AG10803 (cell line): ENCODE measurements at places on chromosomes 5 and 9.

GRCh38 chr5:44384816-44385215 is 4.4 kb downstream of the FGF10 start:
- no peak for DNase-seq

DNA sequence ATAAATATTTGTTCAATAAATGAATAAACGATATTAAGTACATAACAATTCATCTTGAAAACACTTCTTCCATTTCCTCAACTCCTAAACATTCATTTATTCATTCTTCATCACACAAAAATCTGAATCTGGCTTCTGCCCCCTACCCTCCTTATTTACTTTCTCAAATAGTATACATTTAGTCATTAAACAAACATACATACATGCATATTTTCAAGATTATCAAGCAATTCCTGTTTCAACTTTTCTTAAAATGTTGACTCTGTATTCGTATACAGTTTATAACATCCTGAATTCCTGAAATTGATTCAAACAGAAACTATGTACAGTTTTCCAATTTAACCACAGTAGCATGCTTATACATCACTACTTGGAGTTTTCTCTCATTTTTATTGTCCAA is 129.0 kb downstream of the MUSK start:
- DNase-seq, result peak; percentile 48

GRCh38 chr9:96581786-96582185 is 37.9 kb downstream of the CDC14B start:
- DNase-seq, result no peak

DNA sequence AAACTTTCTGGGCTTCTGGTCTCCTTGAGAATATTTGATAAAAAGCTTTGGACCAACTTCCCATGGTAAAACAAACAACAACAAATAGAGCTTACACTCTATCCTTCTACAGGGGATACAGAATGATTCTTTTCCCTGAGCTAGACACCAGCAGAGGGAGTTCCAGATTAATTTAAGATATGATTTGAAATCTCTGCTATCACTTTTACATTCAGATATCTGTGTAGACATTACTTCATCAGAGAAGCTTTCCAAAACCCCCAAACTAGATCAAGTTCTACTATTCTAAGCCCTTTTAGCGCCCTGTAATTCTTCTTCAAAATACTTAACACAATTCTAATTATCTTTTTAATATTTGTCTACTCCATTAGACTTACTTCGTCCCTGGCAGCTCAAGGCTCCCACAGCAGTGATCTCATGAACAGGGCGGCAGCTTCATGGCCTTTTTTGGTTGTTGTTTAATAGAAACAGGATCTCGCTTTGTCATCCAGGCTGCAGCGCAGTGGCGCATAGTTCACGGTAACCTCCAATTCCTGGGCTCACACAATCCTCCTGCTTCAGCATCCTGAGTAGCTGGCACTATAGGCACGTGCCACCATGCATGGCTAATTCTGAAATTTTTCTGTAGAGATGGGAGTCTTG is 955 bp upstream of the GALNT12 start:
- DNase-seq, result peak; percentile 9

- DNase-seq, result peak; percentile 31
Observed at GRCh38 chr5:122014236-122014935, 52.6 kb downstream of the SRFBP1 start.

DNA sequence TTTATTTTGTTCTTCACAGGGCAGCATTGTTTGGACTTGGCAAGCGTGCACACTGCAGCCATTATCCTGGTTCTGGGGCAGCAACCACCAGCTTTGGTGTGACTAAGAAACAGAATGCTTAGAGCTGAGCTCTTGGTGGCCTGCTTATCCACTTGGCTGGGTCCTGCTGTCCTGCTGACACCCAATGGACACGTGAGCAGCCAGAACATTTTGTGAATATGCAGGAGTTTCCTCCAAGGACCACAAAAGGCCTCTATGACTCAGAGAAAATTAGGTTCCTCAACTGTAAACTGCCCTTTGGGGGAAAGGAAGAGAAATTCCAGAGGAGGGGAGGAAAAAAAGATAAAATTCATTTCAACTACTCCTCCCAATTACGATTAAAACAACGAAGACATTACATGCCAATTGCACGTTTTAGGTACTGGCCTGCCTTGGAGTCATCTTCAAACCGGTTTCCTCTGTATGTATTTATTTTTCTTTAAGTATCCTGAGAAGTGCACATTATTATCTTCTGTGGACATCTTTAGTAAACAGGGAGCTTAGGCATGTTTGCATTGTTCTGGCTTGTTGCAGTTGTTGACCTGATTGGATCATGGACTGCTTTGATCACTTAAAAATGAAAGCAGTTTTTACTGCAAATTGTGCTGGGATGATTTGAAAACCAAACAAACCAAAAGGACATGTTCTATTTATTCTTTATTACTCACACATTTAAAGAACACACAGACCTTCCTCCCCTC is 82.3 kb upstream of the TLE4 start:
- peak; percentile 36 for DNase-seq

- DNase-seq, result no peak
Observed at GRCh38 chr5:88401686-88402085, 133.0 kb upstream of the TMEM161B start.

GRCh38 chr5:66807743-66808142 is 211.6 kb downstream of the MAST4 start:
- peak; percentile 50 for DNase-seq

GRCh38 chr5:143456952-143457547 is 53.6 kb upstream of the NR3C1 start:
- peak; percentile 49 for DNase-seq

- peak; percentile 62 for DNase-seq
Observed at GRCh38 chr9:109894921-109895758, 115.1 kb downstream of the PALM2AKAP2 start.

- DNase-seq, result no peak
Observed at GRCh38 chr5:150022681-150023080, 22.1 kb downstream of the HMGXB3 start.

GRCh38 chr9:99828417-99829176 is 6.9 kb downstream of the NR4A3 start:
- no peak for DNase-seq

GRCh38 chr5:33629999-33630398 is 189.2 kb downstream of the TARS1 start:
- DNase-seq, result no peak

DNA sequence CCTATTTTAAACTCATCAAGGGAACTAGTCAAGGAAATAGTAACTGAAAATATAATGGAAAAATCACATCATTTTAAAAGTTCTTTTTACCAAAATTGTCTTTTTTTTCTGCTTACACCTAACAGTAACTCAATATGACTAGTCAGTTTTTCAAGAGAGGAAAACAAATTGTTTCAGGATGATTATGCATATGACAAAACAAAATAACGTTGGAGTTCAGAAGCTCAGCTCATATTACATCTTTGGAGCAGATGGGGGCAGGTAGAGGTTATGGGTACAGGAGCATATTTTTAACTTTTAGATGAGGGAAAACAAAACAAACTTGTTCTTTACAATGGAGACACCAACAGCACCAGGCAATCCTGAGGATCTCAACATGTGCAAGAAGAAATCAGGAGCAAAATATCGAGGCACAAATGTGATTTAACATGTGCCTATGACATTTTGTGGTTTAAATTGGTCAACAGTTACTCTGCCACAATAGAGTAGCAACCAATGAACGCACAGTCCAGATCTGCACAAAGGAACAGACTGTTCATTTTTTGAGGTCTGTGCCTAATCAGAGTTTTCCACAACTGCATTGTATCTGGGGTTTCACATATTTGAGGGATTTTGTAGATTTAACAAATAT is 659.0 kb downstream of the ANXA1 start:
- DNase-seq, result no peak

GRCh38 chr9:127496974-127497373 is 45.7 kb downstream of the LRSAM1 start:
- no peak for DNase-seq

DNA sequence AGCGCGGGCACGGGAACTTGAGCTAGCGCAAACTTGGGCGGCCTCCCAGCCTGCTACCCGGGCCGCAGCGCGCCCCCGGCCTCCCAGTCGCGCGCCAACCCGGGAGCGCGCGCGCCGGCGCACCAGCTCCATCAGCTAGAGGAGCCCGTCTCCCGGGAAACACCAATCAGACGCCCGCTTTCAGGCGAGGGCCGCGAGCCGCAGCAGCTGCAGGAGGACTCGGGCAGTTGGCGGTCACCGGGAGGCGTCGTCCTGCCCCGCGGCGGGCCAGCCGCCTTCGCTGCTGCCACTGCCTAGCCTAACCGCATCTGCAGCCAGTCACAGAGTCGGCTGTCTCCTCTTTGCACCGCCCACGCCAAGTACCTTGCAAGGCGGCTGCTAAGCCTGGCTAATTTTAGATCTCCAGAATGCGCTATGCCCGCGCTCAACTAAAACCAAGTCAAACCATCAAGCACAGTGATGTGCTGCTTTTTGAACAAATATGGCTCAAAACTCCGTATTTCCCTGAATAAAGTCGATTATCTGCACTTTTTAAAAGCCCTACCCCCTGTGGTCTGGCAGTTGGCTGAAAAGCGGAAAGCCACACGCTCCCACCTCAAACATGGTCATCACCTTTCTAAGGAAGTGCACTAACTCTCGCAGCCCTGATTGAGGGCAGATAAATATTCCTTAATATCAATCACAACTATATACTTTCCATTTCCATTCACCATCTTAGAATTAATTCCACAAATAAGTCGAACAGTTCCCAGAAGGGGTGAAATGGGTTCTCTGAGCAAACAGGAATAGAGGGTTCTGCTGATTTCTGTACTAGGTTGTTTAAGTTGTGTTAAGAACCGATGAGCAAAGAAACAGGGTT is 221.8 kb downstream of the MEF2C start:
- DNase-seq, result peak; percentile 60

DNA sequence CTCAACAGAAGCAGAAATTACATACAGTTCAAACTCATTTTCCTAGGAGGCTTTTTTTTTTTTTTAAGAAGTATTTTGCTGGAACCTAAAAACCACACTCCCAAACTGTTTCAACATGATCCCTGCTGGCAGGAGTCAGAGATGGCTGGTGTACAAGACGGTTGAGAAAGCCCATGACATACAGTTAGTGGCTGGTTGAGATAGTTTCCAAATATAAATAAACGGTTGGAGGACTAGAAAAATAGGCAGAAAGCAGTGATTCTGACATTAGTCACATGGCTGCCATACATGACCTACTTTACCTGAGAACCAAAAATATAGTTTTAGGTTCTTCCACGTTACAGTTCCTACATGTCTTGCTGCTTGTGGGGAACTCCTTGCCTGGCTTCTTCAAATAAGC is 31.7 kb upstream of the BASP1 start:
- peak; percentile 98 for DNase-seq

DNA sequence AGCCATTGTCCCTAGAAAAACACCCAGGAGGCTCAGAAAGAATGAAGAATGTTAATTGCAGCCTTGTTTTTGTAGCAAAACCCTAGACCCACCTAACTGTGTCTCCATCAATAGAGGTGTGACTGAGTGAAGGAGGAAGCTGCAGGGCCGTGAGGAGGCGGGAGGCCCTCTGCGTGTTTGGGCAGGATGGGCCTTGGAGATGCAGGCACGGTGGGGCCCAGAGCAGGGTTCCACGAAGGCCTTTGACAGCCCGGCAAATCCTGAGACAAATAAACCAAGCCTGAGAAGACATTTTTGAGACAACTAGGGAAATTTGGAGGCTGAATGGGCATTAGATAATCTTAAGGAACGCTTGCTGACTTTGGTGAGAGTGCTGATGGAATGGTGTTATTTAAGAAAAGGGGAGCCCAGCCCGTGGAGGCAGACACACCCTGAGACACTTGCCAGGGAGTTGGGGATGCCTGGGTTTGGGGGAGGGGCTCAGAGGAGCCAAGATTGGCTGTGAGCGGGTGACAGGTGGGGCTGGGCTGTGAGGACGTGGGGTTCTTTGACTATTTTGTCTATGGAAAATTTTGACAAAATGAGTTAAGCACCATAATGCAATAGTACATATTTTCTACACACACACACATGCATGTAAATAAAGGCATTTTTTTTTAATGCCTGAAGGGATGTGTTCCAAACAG is 48.8 kb downstream of the BARX1 start:
- DNase-seq, result no peak

GRCh38 chr5:10595672-10596309 is 31.9 kb downstream of the ANKRD33B start:
- DNase-seq, result peak; percentile 83

DNA sequence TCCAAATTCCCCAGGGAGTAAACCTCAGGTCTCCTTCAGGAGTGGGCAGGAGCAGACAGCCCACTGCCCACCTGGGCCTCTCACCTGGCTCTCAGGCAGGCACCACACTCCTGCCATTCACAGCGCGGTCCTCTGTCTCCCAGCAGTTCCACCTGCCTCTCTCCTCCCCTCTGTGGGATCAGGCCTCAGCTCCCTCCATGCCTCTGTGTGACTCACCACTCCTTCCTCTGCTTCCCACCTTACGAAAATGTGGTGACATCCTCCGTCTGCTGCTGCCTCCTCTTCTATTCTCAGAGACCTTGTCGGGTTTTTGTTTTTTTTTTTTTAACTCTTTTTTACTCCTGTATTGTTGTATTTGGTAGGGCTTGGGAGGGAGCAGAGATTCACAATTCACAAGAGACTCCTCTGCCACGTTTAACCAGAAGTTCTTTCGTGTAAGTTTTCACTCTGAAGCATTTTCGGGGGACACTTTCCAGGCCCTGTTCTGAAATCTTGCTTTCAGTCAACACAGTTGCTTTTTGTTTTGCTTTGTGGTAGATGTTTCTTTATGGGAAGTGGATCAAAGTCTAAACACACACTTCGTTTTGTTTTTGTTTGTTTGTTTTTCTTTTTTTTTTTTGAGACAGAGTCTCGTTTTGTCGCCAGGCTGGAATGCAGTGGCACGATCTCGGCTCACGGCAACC is 21.1 kb upstream of the CDKN2AIPNL start:
- no peak for DNase-seq
